ENCODE measurements at places on chromosomes 3 and 15.
A peak's percentile ranks its signal among the peaks of the same experiment; 100 is the strongest.

DNA sequence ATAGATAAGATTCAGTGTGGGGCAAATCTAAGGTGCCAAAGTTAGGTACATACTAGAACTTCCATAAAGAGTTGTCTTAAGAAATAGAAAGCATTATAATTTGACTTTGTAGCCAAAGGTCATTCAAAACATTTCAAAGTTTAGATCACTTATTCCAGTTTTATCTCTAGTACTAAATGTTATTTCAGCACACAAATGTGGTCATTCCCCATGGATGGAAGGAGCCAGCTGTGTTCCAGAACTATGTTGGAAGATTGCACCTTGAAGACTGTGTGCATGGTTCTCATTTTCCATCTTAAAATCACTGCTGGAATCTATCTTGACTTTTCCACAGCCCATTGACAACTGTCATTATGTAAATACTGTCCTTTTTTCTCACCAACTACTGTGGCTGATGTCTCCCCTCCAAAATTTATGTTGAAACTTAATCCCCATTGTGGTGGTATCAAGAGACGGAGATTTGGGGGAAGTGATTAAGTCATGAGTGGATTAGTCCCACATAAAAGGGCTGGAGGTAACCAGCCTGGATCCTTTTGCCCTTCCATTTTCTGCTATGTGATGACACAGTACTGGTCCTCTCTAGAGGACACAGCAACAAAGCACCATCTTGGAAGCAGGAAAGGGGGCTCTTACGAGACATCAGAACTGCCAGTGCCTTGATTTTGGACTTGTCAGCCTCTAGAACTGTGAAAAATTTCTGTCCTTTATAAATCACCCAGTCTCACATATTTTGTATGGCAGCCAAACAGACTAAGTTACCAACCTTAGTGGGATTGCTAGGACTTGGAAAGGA is 24.0 kb downstream of the TGFBR2 start:
- no peak for DNase-seq

- DNase-seq: peak; percentile 73
These were observed 19.7 kb upstream of the SATB1 start for GRCh38 chr3:18444595-18445400.

DNA sequence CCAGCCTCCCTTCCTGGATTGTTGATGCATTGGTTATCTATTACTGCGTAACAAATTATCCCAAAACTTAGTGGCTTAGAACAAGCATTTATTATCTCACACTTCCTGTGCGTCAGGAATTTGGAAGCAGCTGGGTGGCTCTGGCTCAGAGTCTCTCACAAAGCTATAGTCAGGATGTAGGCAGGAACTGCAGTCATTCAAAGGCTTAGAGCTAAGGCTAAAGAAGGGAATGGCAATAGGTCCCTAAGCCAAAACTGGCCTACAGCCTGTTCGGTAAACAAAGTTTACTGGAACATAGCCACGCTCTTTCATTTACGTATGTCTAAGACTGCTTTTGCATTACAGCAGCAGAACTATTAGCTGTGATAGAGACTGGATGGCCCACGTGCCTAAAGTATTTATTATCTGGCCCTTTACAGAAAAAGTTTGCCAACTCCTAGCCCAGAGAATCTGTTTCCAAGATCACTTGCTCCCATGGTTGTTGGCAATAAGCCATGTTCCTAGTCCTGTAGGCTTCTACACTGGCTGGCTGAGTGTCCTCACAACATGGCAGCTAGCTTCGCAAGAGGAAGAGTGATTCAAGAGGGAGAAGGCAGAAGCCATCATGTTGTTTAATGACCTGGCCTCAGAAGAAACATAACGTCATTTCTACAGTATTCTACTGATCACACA is 132.4 kb downstream of the SNRK start:
- no peak for DNase-seq

GRCh38 chr3:161796780-161797179 is 300.2 kb downstream of the OTOL1 start:
- peak; percentile 3 for DNase-seq

DNA sequence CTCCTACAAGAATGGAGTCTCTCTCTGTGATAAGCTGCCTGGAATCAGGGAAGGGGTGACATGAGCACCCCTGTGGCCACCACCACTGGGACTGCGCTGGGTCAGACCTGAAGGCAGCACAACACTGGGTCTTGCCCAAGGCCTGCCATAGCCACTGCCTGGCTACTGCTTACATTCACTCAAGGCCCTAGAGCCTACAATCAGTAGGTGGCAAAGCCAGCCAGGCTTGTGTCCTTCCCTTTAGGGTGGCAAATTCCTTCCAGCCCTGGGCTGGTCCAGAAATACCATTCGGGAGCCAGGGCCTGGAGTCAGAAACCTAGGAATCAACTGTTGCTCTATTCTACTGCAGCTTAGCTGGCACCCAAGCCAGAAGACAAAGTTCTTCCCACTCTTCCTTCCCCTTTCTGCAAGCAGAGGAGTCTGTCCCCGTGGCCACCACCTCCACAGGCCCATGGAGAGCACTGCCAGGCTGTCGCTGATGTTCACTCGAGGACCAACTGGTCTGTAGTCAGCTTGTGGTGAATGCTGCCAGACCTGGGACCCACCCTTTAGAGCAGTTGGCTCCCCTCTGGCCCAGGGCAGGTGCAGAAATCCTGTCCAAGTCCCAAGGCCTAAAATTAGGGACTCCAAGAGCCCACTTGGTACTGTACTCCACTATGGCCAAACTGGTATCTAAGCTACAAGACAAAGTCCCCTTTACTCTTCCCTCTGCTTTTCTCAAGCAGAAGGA is 307.4 kb downstream of the THSD4 start:
- no peak for DNase-seq

- no peak for DNase-seq
These were observed 256.7 kb upstream of the TLE3 start for GRCh38 chr15:70354346-70354905.

DNA sequence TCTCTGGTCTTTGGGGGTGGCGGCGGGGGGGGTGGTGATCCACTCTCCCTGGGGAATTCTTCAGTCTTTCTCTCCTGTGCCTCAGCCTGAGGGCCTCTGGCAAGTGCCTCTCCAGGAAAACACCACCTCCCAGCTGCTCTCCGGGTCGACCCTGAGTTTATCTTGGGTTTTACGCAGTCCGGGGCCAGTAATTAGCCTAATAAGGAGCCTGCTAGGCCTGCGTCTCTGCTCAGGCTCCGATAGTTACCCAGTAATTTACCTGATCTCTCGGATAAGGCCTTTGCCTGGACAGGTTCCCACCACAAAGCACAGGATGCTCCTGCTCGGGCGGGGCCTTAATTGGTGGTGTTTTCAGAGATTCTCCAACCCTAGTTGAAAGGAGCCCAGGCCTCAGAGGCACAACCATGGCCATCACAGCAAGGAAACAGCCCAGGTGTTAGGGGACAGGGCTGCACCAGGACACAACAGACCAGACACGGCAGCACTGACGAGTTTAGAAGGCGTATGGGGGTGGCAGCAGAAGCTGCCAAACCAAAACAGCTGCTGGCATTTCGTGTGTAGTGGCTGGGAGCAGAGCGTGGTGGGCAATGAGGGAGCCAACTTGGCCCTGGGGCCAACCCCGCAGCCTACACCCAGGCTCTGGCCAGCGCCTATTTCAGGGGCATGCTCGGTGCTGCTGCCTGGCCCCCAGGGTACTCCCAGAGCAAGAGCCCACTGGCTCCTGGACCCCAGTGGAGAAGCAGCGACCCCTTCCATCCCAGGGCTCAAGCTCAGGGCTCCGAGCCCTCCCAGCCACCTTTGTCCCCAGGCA is 71.4 kb downstream of the KLF13 start:
- DNase-seq: no peak

GRCh38 chr15:34084086-34084485 is 17.6 kb downstream of the EMC7 start:
- DNase-seq: no peak
